ENCODE measurements at places on chromosomes 5 and 9.

GRCh38 chr9:127912882-127913281, 4.0 kb downstream of the ST6GALNAC4 start:
- DNase-seq, result no peak

DNA sequence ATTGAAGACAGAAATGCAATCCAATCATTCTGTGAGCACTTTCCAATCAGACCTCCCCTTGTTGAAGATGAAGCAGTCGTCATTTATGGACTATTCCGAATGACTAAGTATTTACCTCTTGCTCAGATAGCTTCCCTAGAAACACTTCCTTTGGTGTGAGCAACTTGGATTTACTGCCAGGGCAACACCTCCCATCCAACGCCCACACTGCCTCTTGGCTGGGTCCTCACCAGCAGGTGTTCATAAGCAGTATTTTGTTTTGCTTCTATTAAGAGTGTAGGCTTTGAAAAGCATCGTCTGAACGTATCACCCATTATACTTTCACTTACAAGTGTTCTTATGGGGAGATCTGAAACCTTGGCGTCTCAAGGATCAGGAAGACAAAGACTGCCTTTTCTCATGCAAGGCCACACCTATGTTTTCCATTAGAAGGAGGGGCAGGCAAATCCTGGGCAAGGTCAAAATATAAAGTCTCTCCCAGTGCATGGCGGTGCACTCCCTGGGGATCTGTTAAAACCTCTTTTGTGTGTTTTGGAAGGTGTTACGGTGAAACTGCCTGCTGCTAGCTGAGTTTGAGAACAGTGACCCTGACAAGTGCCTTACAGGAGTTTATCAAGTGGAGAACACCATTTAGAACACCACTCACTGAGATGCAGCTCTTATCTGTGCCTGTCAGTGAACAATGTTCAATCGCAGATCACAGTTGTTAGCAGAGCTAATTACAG, 10.6 kb upstream of the MARCHF3 start:
- no peak for DNase-seq

DNA sequence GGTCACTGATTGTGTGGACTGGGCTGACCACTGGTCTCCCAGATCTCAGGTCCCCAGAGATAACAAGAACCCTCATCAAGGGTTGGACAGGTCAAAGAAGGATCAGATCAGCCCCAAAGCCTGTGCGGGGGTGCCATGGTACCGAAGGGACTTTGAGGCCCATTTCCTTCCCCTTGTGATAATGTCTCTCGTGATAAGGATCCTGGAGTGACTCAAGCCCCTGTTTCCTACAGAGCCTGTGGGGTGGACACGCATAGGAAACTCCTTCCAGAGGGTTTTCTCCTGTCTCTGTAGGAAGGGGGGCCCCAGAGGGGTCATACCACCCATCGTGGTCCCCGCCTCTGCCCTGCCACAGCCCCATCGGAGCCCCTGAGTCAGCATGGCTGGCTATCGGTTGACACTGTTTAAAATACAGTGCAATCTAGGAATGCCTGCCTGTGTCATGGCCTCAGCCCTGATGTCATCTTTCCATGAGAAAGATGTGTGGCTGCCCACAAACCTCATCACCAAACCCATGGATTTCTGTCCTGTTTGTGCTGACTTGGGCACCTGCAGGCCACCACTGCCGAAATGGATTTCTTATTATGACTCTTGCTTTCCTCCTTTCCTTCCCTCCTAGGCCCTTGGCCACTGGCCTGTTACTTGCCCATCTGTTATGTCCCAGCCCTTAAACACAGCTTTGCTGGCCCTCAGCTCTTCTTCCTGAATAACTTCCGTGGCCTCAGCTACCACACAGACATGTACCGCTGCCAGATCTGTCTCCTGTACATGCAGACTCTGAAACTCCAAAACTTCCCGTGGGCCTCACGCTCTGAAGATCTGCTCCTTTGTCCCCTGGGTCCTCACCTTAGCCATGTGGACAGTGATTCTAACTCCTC, 2.9 kb upstream of the CSF2 start:
- no peak for DNase-seq

DNA sequence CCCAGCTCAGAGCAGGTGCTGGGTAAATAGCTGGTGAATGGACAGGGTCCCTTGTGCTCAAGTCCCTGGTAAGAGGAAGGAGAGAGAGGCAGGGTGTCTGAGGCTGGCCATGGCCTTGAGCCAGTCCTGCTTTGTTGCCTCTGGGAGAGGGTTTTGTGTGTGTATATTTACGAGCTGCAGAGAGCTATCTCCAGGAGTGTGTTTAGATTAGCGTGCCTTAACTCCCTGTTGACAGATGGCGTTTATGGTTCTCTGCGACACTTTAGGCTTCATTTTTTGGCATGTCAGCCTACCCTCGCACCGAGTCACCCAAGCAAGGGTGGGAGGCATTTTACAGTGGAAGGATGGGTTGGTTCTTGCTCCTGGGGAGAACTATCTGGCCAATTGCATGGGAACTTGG, 22.2 kb downstream of the HMCN2 start:
- no peak for DNase-seq

GRCh38 chr5:143462431-143462830, 58.9 kb upstream of the NR3C1 start:
- DNase-seq, result no peak

GRCh38 chr5:163535290-163535689, 29.9 kb downstream of the MAT2B start:
- DNase-seq, result no peak

GRCh38 chr5:148998174-148998797, 64.6 kb downstream of the SH3TC2 start:
- peak; percentile 37 for DNase-seq

- peak; percentile 88 for DNase-seq
Observed at GRCh38 chr5:151141535-151141934, 16.0 kb downstream of the ANXA6 start.

- no peak for DNase-seq
Observed at GRCh38 chr9:16425562-16426231, 444.8 kb downstream of the BNC2 start.

Measured in activated naive CD4-positive, alpha-beta T cell treated with anti-CD3 and anti-CD28 coated beads for 36 hours (primary cell).